ENCODE measurements at places on chromosomes 5 and 9.

- DNase-seq: peak; percentile 29
These were observed 58.0 kb downstream of the ZNF510 start for GRCh38 chr9:96719921-96720320.

- no peak for DNase-seq
These were observed 446.7 kb downstream of the DMRTA1 start for GRCh38 chr9:22893196-22893843.

- peak; percentile 64 for DNase-seq
These were observed 6.1 kb upstream of the ZNF79 start for GRCh38 chr9:127418037-127418471.

DNA sequence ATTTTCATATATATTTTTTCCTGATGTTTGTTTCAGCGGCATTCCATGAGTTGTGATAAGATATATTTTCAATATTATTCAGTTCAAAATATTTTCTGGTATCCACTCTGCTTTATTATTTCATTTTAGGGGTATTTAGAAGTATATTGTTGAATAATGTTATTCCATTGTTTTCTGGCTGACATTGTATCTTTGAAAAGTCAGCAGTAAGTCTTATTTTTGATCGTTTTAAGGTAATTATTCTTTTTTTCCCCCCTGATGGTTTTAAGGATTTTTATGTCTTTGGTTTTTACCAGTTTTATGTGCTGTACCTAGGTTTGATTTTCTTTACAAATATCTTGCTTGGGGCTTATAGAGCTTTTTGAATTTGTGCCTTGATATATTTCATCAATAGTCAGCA lies 6.6 kb upstream of the GLRA1 start:
- DNase-seq: no peak

- no peak for DNase-seq
These were observed 607.9 kb upstream of the TLE4 start for GRCh38 chr9:78963911-78964310.

DNA sequence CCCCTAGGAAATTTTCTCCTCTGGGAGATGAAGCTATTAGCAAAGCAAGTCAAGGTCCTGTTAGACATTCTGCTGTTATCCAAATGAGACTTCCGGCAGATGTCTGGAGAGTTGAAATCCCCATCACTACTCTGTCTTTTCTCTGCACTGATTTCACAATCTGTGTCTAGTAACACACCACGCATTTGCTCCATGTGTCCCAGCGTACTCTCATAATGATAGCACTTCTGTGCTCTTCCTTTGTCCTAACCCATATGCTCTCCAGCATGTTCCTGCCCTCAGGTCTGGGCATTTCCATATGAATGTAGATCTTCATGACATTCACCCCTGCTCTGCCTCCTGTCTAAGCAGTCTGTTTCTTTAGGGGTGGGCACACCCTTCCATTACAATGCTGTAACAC lies 1949.0 kb upstream of the WWC1 start:
- DNase-seq: no peak

DNA sequence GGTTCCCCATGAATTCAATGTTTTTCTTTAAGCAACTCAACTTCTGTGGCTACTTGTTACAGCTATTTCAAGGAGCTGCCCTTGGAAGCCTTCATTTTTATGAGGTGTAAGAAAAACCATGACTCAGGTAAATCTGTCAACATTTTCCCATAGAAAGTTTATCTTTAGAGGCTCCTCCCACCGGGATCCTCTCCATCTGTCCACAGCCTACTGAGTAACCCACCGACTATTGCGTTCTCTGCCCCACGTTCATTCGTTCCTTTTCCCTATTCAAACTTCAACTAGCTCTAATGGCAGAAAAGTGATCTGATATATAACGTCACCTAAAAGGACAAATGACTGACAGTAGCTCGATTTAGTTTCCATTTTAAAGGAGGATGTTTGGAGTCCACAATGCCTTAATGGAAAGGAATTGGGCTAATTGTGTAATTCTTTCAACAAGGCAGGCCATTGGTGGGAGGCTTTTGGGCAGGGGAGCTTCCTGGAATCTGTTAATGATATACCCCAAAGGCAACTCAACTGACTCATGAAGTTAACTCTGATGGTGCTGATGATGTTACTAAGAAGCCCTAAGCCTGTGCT lies 29.3 kb upstream of the NR3C1 start:
- DNase-seq: no peak

DNA sequence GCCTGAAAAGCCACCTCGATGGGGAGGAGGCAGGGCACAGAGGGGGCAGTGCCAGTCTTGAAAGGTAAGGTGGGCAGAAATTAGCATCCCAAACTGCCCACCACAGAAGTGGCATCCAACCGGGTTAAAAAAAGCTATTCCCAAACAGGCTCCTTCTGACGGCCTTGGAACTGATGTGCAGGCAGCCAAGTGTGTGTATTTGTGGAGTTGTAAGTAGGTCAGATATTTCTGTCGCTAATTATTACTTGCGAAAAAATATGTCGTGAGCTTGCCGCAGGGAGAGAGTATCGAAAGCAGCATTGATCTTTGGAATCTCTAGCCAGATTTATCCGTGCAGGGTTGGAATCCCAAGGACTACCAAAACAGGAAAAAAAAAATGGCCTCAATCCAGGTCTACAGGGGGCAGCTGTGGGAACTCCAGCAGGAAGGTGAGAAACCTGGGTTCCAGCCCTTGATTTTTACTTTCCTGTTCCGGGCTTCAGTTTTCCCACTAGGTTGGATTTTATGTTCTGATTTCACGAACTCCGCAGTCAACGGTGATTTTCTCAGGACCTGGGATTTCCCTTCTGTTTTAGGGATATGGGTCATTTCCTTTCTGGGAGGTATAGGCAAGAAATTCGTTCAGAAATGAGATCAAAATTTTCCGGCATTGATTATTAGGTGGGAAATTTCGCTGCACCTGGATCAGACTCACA lies 200.8 kb downstream of the RGS3 start:
- DNase-seq: no peak

DNA sequence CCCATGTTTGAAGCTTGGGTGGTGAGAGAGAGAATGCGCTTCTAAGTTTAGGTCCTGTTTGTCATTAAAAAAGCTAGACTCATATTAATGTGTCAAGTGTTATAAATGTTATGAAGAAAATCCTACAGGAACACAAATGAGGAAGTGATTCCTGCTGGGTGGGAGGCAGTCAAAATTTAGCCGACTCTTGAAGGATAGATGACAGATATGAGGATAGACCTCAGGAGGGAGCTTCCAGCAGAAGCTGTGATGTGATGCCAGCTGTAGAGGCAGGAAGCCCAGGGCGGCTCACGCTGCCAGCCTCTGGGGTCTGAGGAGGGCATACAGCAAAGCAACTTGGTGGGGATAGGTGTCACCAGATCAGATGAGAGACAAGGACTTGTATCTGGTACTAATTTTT lies 74.7 kb upstream of the ADAMTS16 start:
- DNase-seq: no peak

DNA sequence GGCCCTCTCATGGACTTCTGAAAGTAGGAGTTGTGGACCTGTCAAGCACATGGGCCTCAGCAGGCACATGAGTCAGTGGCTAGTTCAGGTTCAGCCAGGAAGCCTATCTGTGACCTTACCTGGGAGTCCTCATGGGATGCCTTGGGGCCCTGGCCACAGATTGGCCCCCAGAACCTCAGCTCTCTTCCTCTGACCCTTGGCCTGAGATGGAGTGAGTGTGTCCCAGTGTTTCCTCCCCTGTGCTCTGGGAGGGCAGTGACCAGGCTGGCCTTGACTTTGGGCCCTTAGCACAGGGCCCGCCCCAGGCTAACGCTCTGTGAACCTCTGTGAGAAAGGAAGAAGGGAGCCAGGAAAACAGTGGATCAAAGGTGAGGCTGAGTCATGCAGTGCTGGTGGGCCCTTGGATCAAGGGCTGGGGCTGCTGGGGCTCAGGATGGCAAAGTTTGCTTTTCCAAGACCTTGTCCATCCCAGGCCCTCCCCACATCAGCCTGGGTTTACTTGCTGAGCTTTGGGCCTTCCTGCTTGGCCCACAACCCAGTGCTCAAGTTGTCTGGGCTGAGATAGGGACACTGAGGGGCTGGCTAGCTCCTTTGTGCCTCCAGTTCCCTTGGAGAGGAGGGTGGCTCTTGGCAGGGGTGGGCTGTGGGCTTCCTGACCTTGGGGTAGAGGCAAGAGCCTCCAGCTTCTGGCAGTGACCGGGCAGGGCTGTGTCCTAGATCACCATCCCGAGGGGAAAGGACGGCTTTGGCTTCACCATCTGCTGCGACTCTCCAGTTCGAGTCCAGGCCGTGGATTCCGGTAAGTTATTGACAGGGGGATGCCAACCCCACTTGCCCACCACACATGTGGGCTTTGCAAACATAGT lies 41.4 kb downstream of the RGS3 start:
- no peak for DNase-seq

- DNase-seq: peak; percentile 85
These were observed 92.3 kb downstream of the LMX1B start for GRCh38 chr9:126705767-126706697.

GRCh38 chr5:96017951-96018350 lies 56.3 kb upstream of the ELL2 start:
- DNase-seq: no peak

- DNase-seq: peak; percentile 76
These were observed 303.7 kb downstream of the RAB3C start for GRCh38 chr5:58886315-58887207.

GRCh38 chr5:133985540-133986180 lies 17.2 kb upstream of the C5orf15 start:
- DNase-seq: no peak

GRCh38 chr9:16100537-16101091 lies 547.8 kb downstream of the CCDC171 start:
- no peak for DNase-seq

- DNase-seq: no peak
These were observed 49.4 kb downstream of the SLIT3 start for GRCh38 chr5:169251333-169252084.

- DNase-seq: no peak
These were observed 22.0 kb downstream of the CDC42SE2 start for GRCh38 chr5:131285703-131286399.

DNA sequence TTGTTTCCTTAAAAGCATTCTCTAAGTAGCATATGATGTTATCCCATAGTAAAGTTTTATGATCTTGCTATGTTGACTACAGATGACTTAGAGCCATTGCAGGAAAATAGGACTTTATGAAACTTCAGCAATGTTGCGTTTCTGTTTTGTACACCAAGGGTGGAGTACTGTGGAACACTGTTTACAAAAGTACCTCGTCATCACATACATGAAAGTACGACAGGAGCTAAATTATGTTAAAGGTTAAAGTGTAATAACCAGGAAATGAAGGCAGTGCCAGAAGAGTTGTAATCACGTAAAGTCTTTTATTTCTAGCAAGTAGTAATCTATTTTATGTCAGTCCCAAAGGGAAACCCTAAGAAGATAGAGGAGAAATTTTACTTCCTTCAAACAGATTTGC lies 50.9 kb downstream of the C9orf85 start:
- DNase-seq: no peak

GRCh38 chr5:52709167-52709925 lies 78.4 kb upstream of the ITGA1 start:
- DNase-seq: no peak

GRCh38 chr5:73306741-73307275 lies 133.8 kb downstream of the TMEM174 start:
- no peak for DNase-seq

DNA sequence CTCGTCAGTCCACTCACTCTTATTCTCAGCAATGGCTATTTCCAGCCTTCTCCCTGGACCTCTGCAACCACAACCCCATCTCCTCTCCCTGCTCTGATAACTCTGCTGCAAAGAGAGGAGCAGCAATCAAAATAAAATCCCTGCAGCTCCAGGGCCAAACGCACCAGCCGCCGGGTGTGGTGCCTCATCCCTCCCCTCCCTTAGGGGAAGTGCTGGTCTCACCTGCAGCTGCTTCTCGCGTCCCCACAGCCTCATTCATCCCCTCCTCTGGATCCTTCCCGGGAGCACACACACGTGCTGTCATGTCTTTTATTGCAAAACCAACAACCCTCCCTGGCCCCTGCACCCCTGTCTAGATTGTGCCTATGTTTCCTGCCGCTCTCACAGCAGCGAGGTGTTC lies 77.8 kb downstream of the TENT4A start:
- no peak for DNase-seq

GRCh38 chr5:66440202-66440680 lies 156.0 kb upstream of the MAST4 start:
- DNase-seq: peak; percentile 48

- DNase-seq: no peak
These were observed at the start of gene PCDHB9 for GRCh38 chr5:141186897-141187512. TSS of gene PCDHB9 (plus strand) at chr5:141187161. CDS start at chr5:141187319, 158 bp downstream.

DNA sequence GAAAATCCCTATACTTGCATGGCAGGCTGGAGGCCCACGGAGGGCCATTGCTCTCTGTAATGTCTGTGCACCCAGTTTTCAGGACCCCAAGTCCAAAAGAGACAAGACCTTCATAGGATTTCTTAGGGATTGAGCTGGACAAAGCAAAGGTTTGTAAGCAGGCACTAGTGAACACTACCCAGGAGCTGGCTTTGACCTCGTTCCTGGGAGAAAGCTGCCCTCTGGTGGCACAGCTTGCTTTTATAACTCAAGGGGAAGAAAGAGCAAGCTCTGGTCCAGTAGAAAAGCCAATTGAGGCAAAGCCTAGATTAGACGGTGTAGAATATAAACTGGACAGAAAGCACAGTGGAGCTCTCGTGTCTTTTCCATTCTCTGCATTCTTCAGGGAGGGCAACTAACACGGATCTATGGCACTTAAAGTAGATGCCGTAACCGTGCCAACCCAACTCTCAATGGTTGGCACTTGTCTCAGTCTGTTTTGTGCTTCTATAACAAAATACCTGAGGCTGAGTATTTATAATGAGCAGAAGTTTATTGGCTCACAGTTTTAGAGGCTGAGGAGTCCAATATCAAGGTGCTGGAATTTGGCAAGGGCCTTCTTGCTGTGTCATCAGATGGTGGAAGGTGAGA lies 7.9 kb downstream of the GABRP start:
- no peak for DNase-seq

GRCh38 chr5:52491818-52492217 lies 295.9 kb upstream of the ITGA1 start:
- DNase-seq: no peak

- DNase-seq: peak; percentile 73
These were observed 129.0 kb downstream of the SNX18 start for GRCh38 chr5:54646356-54647101.

DNA sequence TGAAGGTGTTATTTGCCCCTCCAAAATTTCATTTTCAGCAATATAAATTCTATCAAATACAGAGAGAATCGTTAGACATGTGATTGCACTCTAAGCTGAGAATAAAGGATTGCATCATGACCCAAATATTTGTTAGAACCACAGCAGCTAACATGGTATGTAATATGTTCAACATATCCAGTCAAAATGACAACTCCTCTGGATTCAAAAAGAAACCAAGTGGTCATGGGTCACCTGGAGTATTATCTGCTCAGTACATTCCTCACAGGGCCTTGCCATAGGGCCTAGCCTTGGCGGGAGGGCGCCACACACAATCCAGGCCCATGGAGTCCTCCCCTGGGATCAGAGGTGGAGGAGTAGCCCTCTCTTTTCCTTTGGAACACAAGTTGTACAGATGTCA lies 179.2 kb downstream of the HSD17B3 start:
- DNase-seq: no peak

GRCh38 chr5:172849606-172850453 lies 15.8 kb downstream of the ERGIC1 start:
- DNase-seq: no peak

- no peak for DNase-seq
These were observed 1207.1 kb upstream of the CDH18 start for GRCh38 chr5:21195145-21195544.
